ENCODE measurements at places on chromosomes 7 and 10. TPM values are rescaled to one million over a fixed set of nuclear protein-coding genes. Genes with fewer than 3 reads are reported as not detected.

CDNF gene
- 2.3 TPM for total RNA-seq

MSMB gene
- total RNA-seq, result 46.7 TPM

MRPS17 gene
- total RNA-seq, result 8.3 TPM

PRKAR2B gene
- total RNA-seq, result 5.0 TPM

FAM149B1 gene
- total RNA-seq, result 21.7 TPM

CCDC7 gene
- 12.5 TPM for total RNA-seq

LIPK gene
- total RNA-seq, result 60.3 TPM

MRLN gene
- not detected for total RNA-seq

RTKN2 gene
- 0.67 TPM for total RNA-seq

TBXAS1 gene
- total RNA-seq, result 2.5 TPM

FIGNL1 gene
- total RNA-seq, result 9.1 TPM

RPEL1 gene
- total RNA-seq, result not detected

HOXA10 gene
- total RNA-seq, result 5.5 TPM

FAM131B gene
- total RNA-seq, result 1.4 TPM

UPF2 gene
- total RNA-seq, result 21.6 TPM

OR2A2 gene
- total RNA-seq, result not detected

ERVW-1 gene
- not detected for total RNA-seq

AKR1B15 gene
- total RNA-seq, result not detected

SPDYE2 gene
- total RNA-seq, result 0.39 TPM

ADRA2A gene
- total RNA-seq, result 6.4 TPM

ALOX5 gene
- 16.0 TPM for total RNA-seq

UBN2 gene
- total RNA-seq, result 21.8 TPM

PNLIPRP3 gene
- total RNA-seq, result 60.8 TPM

C10orf105 gene
- 0.21 TPM for total RNA-seq

ZCCHC24 gene
- 15.4 TPM for total RNA-seq

TMEM26 gene
- total RNA-seq, result 0.07 TPM

All from lower leg skin (tissue), 4 donors.